Tibial artery (tissue), 4 donors: ENCODE measurements at places on chromosomes 3 and 15.

- no peak for DNase-seq
Observed at GRCh38 chr3:187165144-187165543, 25.8 kb upstream of the RPL39L start.

- no peak for DNase-seq
Observed at GRCh38 chr15:77639431-77639830, 6.7 kb upstream of the LINGO1 start.

DNA sequence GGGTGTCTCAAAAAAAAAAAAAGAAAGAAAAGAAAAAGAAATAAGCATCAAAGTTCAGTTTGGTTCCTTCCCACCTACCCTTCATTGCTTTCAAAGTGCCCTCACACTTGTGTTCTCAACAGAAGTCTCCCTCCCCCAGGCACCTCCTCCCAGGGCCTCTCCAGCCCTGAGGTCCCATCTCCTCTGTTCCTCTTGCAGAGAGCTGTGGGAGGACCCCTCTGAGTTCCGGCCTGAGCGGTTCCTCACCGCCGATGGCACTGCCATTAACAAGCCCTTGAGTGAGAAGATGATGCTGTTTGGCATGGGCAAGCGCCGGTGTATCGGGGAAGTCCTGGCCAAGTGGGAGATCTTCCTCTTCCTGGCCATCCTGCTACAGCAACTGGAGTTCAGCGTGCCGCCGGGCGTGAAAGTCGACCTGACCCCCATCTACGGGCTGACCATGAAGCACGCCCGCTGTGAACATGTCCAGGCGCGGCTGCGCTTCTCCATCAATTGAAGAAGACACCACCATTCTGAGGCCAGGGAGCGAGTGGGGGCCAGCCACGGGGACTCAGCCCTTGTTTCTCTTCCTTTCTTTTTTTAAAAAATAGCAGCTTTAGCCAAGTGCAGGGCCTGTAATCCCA, 6.1 kb downstream of the CYP1A2 start:
- no peak for DNase-seq

DNA sequence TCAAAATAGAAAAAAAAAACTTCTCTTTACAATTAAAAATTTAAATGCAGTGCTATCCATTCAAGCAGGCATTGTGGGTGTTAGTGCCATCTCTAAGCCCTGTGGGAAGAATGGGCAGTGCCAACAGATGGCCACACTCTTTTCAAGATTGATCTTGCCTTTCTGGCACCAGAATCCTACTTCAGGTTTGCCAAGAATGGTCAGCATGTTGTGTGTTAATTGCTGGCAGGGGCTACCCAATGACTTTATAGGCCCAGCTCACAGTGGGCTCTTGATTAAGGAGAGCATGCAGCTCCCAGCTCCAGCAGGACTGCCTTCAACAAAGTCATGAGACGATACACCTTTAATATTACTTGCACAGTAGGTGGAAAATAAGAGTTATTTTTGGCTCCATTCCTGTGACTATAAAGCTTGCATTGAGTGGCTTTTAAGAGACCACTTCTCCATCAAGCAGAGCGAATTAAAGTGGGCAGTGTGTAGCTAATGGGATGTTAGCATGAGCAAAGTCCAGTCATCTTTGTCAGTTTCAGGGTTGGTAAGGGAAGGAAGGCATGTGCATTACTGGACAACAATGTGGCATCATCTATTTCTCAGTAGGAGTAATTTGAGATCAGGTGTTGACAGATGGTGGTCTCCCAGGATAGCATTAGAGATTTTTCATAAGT, 476.8 kb downstream of the C3orf38 start:
- DNase-seq = no peak

DNA sequence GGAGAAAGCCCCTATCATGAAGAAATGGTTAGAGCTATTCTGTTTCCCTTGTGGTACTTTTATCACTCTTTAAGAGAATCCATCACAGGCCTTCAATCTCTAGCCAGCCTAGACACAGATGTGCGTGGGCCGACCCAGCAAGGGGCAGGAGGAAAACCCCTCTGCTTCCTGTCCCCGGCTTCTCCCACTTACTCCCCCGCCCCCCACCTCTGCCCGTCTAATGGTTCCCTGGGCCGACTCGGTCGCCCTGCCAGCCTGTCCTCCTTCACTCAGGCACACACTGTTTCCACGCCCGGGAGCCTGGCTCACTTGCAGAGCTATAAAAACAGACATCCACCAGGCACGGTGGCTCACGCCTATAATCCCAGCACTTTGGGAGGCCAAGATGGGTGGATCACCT, 58.3 kb upstream of the TFRC start:
- DNase-seq = no peak

DNA sequence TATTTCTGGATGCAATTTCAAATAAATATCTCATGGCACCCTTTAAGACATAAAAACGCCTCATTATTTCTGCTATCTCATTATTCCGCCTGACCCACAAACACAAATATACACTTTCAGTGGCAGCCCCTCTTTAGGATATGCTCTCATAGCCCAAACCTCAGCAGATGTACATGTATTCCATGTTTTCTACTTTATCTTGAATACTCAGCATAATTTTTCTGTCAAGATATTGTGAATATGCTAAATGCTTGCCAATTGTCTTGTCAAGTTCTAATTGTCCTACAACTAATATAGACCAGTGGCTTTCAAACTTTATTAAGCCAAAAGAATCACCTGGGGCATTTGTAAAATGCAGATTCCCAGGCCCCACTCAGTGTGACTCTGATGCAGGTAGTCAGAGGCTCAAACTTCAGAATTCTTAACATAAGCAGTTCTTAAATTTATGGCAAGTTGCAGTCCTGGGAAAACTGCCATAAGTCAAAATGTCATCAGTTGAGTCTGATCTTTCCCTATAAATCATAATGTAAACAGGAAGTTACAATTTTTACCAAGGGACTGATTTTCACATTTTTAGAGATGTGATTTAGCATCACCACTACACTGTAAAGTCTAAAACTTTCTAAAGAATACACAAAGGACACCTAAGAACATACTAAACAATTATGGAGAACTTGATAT, 135.1 kb downstream of the TBL1XR1 start:
- DNase-seq = no peak

GRCh38 chr15:26061248-26061647, 198.1 kb upstream of the ATP10A start:
- DNase-seq = no peak

- no peak for DNase-seq
Observed at GRCh38 chr3:116005404-116005803, 382.1 kb downstream of the GAP43 start.
